ENCODE measurements at places on chromosomes 6 and 20.

DNA sequence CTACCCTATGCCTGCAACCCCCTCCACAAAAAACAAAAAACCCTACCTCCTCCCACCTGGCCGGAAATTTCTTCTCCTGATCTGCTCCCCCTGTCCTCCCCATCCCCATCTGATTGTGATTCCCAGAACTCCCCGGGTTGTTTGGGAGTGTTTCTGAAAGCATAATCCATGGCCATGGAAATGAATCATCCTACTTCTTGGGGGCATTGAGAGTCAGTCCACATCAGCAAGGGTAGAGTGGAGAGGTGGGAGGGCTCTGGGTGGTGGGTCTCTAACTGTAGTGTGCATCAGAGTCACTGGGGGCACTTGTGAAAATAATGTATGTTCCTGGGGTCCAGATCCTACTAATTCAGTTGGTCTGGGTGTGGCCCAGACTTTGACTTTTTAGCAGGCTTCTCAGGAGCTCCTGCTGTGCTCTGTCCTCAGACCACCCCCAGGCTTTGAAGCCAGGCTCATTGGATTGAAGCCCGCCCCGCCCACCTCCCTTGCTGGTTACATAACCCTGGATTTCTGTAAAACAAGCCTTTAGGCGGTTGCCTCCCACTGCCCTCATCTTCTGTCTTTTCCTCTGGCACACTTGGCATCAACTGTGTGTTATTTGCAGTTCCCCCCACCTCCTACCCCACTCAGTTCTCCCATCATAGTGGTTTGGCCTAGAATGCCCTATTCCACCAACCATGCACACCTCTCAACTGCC lies 10.5 kb downstream of the PIGT start:
- DNase-seq, result peak; percentile 89

DNA sequence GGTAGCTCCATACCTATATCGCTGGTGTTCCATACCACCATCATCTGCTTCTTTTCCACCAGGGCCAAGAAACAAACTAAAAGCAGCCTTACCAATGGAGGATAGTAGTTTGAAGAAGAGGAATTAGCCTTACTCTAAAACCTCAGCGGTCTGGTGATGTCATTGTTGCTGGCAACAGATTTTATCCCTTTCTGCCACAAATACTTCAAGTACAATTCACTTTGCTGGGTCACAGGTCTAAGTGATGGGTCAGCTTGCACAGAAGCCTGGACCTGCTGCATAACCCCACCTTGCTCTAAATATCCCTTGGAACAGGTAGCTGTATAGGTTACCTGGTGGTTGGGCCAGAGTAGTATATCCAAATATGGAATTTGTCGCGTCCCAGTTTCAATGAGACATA lies 53.2 kb upstream of the THEMIS start:
- no peak for DNase-seq

- no peak for DNase-seq
Measured at GRCh38 chr6:2215342-2215741, 30.1 kb downstream of the GMDS start.

DNA sequence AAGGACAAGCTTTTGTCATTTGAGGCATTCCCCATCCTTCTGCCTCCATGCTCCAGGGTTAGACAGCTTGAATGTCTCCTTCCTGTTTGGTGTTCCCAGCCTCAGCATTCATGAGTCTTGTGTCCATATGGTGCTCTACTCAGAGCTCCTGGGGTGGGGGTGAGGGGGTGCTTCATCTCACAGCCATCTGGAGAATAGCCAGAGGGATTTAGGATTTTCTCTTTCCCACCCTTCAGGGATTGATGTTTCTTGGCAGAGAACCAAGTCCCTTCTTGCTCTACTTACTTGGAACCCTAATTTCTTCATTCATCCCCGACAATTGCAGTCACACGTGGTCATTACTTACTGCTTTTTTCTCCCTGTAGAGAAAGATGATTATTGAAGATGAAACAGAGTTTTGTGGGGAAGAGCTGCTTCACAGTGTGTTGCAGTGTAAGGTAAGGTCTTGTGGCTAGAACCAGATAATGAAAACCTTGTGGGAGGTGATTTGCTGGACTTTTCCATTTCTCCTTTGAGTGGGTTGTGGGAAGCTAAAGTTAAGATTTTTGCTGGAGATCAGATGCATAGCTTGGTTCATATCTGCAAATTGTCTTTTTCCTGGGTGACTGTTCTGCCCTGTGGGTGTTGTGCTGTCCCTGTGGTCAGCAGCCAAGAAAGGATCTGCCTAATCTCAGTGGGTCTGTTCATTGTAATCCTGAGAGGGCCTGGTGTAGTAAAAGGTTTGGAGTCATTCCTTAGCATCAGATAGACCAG lies 18.6 kb downstream of the CMTR1 start:
- DNase-seq, result no peak

DNA sequence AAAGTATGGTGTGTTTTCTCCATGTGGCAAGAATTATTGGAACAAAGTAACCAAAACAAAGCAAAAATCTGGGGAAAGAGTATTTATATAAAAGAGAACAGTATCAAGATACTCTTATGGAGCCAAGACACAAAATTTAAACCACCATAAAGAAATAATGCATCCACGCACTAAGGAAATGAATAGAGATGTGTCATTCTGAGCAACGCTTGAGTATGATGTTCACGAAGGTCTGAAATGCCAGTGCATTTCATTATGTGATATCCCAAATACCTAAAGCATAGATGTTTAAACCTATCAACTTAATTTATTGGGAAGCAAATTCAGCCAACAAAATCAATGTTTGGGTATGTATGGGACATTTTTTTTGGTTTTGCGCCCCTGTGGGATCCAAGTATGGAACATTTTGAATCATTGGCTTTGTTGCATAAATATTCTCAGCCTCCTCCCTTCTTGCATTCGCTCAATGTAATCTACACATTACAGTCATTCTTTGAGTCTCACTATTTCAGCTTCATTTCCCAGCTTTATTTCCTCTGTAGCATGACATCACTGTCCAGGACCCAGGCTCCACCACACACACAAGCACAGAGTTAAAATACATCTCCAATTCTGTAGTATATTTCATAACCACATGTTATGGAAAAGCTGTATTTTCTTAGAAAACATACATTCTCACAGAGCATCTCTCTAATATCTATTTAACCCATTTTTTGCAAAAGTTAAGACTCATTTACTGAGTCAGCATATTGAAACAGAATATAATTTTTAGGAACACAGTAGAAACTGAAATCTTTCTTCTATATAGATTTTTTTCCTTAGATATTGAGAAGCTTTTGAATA lies 11.6 kb upstream of the MOXD1 start:
- no peak for DNase-seq

DNA sequence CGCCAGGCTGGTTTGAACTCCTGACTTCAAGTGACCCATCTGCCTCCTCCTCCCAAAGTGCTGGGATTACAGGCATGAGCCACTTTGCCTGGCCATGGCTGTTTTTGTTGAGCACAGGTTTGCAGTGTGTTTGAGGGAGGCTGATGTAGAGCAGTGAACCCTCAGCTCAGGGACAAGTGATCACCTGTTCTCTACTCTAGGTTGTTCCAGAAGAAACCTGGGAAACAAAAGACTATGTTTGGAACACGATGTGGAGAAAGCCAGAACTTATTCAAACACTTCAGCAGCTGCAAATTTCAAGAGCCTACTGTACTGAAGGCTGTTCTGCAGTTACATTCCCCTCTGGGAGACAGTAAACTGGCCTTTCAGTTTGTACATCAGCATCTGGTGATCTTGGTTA lies 4.7 kb downstream of the TULP1 start:
- no peak for DNase-seq

- no peak for DNase-seq
Measured at GRCh38 chr6:135266675-135267074, 85.6 kb downstream of the MYB start.

- DNase-seq, result no peak
Measured at GRCh38 chr6:156775717-156776116, 1.5 kb upstream of the ARID1B start.

DNA sequence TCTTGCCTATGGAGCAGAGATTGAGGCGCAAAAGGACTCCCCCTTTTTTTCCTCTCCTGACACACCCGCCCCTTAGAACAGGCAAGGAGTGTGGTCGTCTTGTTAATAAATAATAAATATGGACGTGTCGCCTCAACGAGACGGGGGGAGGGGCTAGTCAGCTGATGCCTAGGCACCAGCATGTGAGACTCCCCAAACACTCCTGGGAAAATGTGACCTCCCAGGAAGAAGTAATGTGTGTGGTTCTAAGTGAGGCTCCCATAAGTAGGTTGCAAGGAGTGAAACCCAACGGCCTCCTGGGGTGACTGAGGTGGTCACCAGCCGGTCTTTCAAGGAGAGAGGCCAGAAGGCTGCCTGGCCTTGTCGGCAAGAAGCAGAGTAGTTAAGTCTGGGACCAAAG lies 1.1 kb upstream of the FAXC start:
- DNase-seq, result peak; percentile 18

DNA sequence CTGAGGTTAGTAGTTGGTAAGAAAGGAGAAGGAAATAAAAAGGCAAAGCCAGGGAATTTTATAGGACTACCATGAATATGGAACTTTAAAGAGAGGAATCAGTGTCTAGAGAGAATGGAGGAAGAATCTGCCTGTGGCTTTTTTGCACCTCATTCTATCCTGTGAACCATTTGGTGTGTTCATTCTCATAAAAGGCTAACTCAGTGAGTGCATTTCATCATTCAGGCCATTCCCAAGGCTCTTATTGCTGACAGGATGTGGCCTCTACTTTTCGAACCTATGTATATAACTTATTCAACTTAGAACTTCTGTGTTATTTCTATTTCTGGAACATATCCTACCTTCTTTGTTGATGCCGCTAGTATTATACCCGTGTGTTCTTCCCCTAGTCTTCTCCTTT lies 27.1 kb downstream of the HSF2 start:
- no peak for DNase-seq

- DNase-seq, result no peak
Measured at GRCh38 chr6:7922596-7922995, 12.0 kb upstream of the TXNDC5 start.

GRCh38 chr20:1293641-1294379 lies 27.7 kb downstream of the SNPH start:
- DNase-seq, result no peak

DNA sequence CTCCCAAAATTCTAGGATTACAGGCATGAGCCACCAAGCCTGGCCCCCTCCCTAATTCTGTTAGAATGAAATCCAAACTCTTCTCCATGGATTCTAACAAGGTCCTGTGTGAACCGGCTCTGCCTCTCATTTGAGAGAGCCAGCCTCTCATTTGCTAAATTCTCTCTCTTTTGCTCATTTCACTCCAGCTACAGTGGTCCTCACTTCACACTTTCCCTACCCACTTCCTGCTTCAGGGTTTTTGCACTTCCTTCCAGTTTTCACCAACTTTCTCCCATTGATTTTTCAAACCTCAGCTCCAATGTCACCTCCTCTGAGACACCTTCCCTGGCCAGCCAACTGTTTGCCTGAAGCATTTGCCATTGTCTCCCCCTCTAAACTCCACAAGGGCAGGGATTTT lies 5.1 kb downstream of the COX4I2 start:
- DNase-seq, result no peak

DNA sequence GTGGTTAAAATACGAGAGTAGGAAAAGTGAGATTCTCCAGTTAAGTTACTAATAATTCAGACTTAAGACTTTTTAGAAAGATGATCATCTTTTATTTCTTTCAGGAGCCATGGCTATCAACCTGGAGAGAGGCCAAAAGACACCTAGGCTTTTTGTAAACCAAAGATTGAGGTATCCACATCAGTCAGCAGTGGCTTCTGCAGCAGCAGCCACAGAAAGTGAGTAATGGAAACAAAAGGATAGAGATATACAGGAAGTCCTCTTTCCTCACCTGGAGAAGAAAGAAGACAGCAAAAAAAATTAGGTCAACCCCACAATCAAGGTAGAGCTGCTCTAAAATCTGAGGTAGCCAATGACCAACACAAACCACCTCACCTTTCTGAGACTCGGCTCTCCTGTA lies 22.7 kb upstream of the TRIM39 start:
- DNase-seq, result no peak

DNA sequence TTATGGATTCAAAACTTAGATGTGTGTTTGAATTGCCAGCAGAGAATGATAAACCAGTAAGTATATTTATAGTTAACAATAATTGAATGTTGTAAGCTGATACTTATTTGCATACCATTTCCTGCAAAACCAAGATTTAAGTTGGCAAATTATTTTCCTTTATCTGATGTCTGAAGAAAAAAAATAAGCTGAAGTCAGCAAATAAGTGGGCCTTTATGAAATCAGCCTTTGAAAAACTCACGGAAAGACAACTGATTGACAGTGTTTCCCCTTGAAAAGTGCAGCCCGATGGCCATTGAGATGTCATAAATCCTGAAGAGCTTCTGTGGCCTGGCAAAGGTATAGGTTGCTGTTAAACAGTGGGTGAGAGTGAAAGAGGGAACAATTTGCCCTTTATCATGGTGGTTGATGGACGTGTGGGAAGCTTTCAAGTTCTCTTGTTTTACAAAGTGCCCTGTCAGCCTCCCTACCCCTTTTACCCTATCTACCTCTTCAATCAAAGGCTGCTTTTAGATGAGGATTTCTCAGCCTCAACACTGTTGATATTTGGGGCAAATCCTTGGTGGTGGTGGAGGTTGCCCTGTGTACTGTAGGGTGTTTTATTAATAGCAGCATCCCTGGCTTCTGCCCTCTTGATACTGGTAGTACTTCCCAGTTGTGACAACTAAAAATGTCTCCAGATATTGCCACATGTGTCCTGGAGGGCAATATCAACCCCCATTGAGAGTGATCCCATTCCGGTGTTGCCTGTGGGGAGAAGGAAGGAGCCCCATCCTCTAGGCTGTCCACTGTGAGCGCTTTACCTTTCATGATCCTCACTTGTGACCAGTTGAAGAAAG lies 50.2 kb downstream of the VAPB start:
- DNase-seq, result no peak

DNA sequence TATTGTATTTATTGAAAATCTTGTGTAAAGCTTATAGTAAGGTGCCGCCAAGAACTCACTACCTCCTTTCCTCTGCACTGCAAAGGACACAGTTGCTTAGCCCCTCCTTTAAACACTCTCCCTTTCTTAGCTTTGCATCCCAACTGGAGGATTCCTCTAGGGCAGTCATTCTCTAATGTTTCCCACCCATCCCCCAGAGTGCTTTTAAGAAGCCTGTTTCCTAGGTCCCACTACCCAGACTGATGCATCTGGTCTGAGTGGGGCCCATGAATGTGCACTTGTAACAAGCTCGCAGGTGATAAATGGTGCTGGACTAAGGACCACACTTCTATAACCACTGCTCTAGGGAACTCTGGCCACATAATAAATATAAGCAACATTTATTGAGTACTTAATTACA lies 55.2 kb downstream of the B4GALT5 start:
- DNase-seq, result no peak

GRCh38 chr6:2979819-2980464 lies 8.6 kb upstream of the SERPINB6 start:
- DNase-seq, result no peak

DNA sequence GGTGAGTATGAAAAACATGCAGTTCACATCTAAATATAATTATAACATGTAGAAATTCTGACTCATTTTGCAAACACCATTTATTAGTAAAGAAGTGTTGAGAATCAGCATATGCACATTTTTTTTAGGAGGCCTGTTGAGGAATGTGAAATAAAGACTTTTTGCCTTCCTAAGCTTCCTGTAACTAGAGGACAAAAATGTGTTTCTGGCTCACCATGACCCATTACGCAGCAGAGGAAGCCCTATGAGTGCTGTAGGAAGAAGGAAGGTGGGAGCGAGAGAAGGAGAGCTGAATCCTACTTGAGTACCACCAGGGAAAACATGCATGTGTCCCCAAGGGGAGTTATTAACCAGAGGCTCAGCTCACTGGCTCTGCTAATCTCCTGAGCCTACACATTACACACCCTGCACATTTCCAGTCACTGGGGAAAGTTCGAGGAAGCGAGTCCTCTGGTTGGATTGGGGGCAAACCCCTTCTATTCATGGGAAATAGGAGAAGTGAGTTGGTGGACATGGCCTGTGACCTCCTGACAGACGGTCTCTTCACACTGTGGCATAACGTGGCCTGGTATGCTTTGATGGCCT lies 540.5 kb upstream of the JAG1 start:
- no peak for DNase-seq
